HTR-8/SVneo (cell line): ENCODE measurements at places on chromosomes 1 and 21.

- no peak for DNase-seq
These were observed 15.4 kb downstream of the AMPD2 start for GRCh38 chr1:109634771-109635750.

DNA sequence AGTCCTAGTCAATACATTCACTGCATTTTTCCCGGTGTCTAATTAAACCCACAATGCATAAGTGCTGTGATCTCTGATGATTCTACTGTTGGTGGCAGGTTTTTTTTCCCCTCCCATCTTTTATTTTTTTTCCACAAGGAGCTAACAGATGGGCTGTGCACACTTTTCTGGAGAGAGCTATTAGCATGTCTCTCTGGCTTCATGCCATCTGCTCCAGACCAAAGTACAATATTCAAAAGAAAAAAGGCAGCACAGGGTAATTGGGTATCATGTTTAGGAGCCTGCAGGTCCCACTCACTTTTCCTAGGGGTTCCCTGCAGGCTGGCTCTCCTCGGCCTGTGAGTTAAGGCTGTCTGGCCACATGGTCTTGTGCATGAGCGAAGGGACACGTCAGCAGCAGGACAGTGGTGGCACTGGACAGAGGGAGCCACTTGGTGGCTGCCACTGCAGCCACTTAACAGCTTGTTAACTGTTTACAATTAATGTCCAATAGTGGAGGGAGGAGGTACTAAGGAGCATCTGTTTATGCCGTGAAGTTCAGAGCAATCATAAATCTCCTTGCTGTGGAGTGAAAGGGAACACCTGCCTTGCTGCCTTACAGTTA, 53.5 kb upstream of the C8B start:
- DNase-seq: no peak

DNA sequence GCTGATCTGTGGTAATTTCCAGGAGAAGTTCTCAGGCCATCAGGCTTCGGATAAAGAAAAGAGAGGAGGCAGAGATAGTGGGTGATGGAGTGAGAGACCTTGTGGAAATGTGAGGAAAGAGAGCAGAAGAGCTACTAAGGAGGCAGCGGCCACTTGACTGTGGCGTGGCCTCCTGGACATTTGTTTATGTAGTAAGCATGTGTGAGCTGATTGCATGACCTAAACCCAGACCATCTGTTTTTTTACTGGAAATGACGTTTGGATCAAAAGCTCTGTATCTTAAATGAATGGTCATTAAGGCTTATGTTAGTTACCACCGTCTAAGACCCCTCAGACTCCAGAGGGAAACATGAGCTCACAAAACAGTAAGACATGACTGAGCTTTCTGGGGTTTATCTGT, 13.6 kb downstream of the ATP1B1 start:
- DNase-seq: no peak

- no peak for DNase-seq
These were observed 183.9 kb downstream of the TOMM20 start for GRCh38 chr1:234944439-234945344.

DNA sequence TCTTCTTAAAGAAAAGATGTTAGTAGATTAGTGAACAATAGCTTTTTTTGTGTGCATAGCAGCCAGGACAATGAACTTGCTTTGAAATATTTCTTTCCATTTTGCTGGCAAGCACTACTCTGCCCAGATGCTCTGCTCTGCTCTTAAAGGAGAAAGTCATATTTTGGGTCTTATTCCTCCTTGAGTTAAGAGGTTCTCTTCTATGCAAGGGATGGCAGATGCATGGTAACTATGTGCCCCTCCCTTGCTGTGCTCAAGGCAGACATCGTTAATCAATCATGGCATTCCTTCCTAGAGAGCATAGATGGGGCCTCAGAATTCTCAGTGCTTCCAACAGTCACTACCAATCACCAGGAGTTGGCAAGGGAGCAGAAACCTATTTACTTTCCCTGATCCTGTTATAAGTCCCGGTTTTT, 27.6 kb downstream of the NIPAL3 start:
- peak; percentile 10 for DNase-seq

GRCh38 chr1:56534130-56534651, 45.2 kb downstream of the PLPP3 start:
- DNase-seq: no peak

DNA sequence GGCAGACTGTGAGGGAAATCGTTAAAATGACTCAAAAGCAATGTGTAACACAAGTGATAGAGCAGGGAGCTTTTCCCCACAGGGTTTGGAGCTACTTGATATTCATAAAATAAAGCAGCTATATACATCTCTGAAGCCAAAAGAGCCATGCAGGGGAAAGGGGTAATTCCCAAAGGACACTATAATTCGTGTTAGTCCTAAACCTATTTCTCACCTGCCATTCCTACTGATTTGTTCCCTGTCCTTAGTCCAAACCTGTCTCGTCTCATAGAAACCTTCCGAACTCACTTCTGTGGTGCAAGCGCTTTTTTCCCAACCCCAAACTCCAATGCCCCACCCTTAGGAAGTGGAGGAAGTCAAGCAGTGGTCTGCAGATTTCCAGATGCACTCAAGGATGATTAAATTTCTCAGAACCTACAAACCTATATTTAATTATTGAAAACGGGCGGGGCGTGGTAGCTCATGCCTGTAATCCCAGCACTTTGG, 946 bp upstream of the HNRNPR start:
- DNase-seq: peak; percentile 15
